ENCODE measurements at places on chromosomes 12 and 14. TPM values are rescaled to one million over a fixed set of nuclear protein-coding genes. Genes with fewer than 3 reads are reported as not detected.

Gene PTPN11
- polyA plus RNA-seq, result 51.2 TPM

Gene ANKRD33
- not detected for polyA plus RNA-seq

Gene STYK1
- polyA plus RNA-seq, result not detected

Gene INSM2
- not detected for polyA plus RNA-seq

Gene GOLT1B
- 34.7 TPM for polyA plus RNA-seq

Gene GZMH
- 0.30 TPM for polyA plus RNA-seq

Gene MSRB3
- 41.3 TPM for polyA plus RNA-seq

Gene CBLN3
- polyA plus RNA-seq, result 2.6 TPM

- no peak for DNase-seq
Measured at GRCh38 chr12:68972595-68972994, 39.6 kb upstream of the CPM start.

GRCh38 chr12:11656550-11656949 is 7.1 kb downstream of the ETV6 start:
- no peak for DNase-seq

DNA sequence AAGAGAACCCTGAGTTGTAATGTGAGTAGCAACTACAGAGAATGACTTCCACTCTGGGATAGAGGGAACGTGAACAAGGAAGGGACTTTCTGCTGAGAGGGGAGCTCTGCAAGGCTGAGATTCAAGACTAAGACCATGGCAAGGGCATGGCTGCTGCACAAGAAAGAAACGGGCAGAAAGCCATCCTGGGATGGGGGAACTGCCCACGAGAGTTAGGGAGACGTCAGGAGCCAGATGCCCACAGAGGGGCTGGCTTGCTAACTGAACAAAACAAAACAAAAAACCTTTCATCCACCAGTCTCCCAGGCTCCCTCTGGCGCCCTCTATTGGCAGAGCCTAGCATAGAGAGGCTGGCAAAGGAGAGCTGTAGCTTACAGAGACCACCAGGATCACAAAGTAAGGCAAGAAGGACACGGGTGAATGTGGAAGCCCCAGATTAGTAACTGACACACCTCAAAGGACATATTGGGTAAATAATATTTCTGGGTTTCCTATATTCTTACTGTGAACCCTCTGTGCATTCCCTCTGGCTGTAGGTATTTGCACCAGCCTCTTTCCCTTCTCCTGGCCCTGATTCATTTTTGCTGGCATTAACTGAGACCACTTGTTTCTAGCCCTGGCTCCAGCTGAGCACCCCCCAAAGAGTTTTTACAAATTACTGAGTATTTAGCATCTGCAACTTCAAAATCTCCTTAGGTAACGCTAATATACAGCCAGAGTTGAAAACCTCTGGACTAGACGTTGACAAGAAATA is 338.3 kb downstream of the EMP1 start:
- peak; percentile 52 for DNase-seq

GRCh38 chr12:95940514-95940913 is 1.9 kb downstream of the CCDC38 start:
- DNase-seq, result no peak

DNA sequence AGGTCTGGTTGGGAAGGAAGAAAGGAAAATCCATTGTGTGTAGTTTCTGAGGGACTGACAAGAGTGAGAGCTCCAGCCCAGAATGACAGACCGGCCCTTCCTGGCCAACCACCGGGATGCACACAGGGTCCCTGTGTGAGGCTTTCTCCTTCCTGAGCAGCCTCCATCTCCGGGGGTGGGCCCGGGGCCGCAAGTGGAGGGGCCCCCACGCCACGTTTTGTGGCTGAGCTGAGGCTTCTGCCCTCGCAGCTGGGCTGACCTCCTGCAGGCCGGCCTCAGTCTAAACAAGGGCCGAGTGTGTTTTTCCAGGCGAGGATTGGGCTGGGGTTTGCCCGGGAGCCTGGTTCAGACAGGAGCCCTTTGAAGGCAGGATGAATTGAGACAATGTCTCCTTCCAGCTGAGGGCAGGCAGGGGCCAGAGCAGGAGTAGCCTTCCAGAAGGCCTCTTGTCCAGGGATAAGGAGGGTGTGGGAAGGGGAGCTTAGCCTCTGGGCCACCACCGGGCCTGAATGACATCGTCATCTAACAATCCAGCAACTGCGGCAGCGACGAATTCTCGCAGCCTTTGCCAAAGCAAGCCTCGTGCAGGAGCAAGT is 96.5 kb upstream of the NCOR2 start:
- DNase-seq, result no peak

DNA sequence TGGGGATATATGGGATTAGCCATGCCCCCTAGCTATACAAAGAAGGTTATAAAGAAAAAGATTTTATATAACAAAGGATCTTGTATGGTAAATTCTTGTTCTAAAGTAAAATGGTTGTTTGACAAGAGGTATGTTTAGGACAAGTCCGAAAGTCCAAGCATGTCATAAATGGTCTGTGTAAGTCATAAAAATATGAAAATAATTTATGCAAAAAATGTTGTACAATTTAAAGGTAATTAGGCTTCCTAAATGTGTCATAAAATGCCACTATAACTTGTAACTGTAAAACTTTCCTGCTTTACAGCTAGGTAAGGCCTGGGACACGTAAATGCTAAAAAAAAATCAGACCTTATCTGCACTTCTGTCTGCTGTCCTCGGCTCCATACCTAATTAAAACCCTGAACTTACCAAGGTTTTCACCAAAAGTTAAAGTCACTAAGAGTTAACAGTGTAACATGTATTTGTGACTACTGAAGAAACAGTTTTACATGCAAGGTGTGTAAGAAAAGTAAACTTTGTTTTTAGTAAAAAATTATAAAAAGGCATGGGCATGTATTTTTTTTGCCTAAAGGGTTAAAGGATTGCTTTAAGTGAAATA is 110.0 kb upstream of the RESF1 start:
- DNase-seq, result no peak

DNA sequence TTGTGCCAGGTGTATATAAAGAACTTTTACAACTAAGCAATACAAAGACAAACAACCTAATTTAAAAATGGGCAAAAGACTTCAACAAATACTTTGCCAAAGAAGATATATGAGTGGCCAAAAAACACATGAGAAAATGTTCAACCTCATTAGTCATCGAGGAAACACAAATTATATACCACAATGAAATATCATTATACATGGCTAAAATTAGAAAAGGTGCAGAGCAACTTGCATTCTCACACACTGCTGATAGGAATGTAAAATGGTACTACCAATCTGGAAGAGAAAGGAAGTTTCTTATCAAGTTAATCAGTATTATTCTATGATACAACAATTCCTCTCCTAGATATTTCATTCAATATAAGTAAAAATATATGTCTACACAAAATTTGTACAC is 131.6 kb upstream of the FRMD6 start:
- no peak for DNase-seq

GRCh38 chr14:71508901-71509300 is 423.3 kb upstream of the RGS6 start:
- peak; percentile 54 for DNase-seq

DNA sequence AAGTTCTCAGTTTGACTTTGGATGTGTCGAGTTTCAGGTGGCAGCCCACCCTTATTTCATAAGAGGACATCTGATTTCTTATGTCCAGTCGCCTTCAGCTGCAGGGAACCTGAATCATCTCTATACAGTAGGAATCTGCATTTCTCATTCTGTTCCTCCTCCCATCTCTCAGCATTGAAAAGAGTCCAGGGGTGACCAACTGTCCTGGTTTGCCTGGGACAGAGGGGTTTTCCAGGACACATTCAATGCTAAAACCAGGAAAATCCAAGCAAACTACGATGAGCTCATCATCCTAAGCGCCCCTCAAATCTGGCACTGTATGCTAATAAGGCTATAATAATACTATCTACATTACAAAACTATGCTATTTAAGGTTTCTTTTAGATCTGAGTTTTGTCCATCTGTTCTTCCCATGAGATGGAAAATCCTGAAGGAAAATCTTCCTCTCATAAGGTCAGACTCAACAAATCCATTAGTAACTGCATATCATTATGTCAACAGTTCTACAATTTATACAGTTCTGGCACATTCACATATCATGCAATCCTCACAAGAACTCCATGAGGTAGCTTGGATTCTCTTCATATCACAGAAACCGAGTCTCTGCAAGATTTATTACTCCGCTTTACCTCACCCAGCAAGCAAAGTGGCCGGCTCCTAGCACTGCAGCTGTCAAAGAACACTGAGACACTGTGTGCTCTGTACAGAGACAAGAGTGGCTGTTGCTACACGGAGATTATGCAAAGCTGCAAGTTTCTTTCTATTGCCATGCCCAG is 15.6 kb upstream of the CALM1 start:
- peak; percentile 55 for DNase-seq

DNA sequence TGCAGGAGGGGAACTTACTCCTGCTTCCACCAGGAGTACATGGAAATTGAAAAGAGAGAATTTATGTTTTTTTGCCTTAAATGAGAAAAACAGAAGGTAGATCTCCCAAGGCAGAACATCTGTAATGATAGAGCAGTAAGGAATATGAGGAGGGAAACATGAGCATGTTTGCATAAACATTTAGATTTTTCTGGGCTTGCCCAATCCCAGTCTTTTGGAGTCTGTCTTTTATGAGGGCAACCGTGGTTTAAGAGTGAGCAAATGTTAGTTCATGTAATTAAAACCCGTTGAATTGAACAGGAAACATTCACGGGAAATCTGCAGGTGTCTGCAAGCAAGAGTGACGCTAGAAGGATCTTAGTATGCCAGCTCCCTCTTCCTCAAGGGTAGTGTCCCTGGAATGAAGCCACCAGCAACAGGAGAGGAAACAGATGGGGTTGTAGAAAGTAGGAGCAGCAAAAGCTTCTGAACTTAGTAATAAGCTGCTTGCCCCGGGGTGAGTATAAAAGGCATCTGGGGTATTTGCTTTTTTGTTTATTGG is 79.3 kb downstream of the ARF6 start:
- DNase-seq, result peak; percentile 41

DNA sequence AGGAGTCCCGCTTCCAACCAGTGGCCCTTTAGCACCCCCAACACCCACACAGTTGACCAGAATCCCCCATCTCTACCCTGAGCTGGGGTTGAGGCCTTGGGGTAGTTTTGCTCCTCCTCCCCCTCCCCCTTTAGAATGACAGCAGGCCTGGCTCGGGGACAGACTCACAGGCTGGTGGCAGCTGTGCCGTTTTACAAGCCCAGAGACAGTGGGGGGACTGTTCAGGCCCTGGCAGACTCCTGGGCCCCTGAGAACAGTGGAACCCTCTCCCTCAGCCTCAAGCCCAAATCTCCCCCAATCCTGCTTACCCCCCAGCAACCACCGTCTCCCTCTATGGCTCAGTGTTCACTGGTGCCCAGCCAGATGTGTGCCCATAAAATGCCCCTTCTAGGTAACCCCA is 10.1 kb downstream of the TMEM119 start:
- DNase-seq, result no peak

GRCh38 chr14:103142721-103143302 is 19.6 kb downstream of the TNFAIP2 start:
- DNase-seq, result no peak

DNA sequence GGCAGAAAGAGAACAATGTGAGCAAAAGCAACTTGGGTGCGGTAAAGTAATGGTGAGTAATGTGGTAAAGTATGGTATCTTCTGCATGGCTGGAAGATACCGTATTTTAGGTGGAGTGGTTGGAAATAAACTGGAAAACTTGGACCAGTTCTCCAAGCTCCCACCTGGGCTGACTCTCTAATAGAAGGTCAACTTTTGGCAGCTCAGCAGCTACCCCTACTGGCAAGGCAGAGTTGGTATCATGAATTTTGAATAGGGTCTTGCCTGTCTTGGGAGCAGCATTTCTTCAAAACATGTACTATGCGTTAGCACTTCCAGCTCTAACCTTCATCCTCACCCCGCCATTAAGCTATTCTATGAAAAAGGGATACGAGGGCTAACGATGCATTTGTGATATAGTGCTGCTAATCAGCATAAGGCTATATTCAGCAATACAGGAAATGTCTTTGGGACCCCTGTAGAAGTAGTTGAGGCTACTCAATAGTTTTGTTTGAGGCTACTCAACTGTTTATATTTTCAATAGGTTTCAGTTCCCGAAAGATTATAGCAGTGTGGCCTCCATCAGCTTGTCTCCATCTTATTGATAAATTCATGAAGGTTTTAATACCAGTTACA is 276.3 kb upstream of the FAR2 start:
- no peak for DNase-seq

GRCh38 chr14:31993521-31993951 is 83.6 kb upstream of the ARHGAP5 start:
- DNase-seq, result no peak

DNA sequence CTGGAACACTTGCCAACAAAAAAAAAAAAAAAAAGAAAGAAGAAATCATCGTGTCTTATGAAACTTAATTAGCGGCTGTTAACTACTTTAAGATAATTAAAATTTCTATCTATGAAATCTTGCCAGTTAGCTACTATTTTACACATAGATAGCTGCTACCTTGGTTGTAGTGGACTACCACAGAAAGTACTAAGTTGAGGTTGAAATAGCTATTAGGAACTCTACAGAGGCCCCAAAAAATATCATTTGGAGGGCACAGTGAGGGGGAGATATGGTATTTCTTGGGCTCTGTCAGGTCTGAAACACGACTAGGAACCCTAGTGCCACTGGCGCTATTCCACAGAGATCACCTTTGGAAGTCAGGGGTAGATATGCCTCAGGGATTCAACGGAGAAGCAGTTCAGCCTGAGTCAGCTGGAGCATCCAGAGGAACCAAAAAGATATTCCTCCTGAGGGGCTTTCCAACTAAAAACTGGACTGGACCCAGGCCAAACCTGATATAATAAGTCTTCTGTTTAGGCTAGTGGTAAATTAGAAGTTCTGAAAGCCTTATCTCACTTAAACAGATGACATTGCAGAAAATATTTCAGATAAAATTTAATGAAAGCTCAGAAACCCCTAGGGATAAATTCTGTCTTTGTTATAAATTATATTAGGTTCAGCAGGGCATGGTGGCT is 126.1 kb downstream of the EPS8 start:
- DNase-seq, result no peak

- DNase-seq, result no peak
Measured at GRCh38 chr14:62943202-62943601, 102.1 kb downstream of the KCNH5 start.

- DNase-seq, result no peak
Measured at GRCh38 chr12:119630962-119631550, 36.9 kb upstream of the PRKAB1 start.

DNA sequence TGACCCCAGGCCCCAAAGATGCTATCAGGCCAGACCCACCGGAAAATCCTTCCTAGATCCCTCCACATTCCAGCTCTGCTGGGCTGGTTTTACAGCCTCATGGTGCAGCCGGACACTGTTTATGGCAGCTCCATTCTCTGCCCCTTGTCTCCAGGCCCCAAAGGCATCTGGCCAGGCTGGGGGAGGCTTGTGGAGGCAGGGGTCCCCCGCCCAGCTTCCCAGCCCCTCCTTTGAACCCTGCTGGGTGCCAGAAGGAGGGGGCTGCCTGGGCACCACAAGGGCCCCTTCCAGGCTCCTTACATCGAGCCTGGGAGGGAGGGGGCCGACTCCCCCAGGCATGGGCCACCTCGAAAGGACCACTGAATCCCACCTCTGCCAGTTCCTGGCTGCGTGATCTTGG is 19.8 kb upstream of the SMUG1 start:
- DNase-seq, result no peak

GRCh38 chr12:110105986-110106385 is 18.2 kb upstream of the IFT81 start:
- DNase-seq, result no peak

- no peak for DNase-seq
Measured at GRCh38 chr12:24730489-24730896, 218.4 kb downstream of the BCAT1 start.

- no peak for DNase-seq
Measured at GRCh38 chr12:53070877-53071492, 8.2 kb downstream of the SPRYD3 start.
